ENCODE measurements at places on chromosomes 16 and 17. TPM values are rescaled to one million over a fixed set of nuclear protein-coding genes. Genes with fewer than 3 reads are reported as not detected.

Gene KRT33B
- not detected for total RNA-seq

Gene KRT24
- total RNA-seq, result not detected

Gene COX6A2
- not detected for total RNA-seq

Gene CCL4L2
- 17.3 TPM for total RNA-seq

Gene SLC47A1
- total RNA-seq, result 3.1 TPM

Gene SLC52A1
- total RNA-seq, result not detected

Gene PLD6
- 9.2 TPM for total RNA-seq

Measured in occipital lobe (tissue), 3 donors.